ENCODE measurements at places on chromosomes 7 and 10.

- DNase-seq, result no peak
These were observed 15.4 kb downstream of the PRF1 start for GRCh38 chr10:70587045-70587658.

GRCh38 chr7:127831318-127832219 lies 179.6 kb downstream of the SND1 start:
- DNase-seq, result no peak

GRCh38 chr7:139571651-139572050 lies 48.2 kb downstream of the CLEC2L start:
- DNase-seq, result no peak

- no peak for DNase-seq
These were observed 683 bp upstream of the ANKRD22 start for GRCh38 chr10:88852327-88852726.

DNA sequence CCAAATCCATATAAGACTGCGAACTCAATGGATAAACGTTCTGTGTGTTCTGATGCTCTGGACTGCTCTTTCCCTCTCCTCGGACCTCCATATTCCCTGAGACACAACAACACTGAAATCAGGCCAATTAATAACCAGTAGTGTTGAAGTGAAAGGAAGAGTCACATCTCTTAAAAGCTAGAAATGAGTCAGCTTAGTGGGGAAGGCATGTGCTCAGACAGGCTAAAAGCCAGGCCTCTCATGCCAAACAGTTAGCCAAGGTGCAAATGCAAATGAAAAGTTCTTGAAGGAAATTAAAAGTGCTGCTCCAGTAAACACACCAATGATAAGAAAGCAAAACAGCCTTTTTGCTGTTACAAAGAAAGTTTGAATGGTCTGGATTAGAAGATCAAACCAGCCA lies 29.3 kb downstream of the TNS3 start:
- no peak for DNase-seq

DNA sequence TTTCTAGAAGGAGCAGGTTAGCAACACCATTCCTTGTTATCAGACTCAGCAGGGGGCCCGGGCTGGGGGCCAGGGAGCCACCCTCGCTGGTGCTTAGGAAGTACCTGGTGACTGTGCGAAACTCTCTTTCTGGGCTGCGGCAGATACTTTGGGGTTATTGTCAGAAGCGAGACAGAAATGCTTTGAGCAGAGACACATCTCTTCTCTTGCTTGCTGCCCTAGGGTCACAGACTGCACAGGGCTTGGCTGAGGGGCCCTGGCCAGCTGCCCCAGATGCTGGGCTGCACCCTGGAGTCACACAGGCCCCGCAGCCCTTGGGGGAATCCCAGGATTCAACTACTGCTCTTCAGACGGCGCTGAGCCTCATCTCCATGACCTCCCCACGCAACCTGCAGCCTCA lies 91.9 kb downstream of the WDFY4 start:
- DNase-seq, result no peak

Measured in H9 (cell line).